ENCODE measurements at places on chromosomes 13 and 19. TPM values are rescaled to one million over a fixed set of nuclear protein-coding genes. Genes with fewer than 3 reads are reported as not detected.

Gene LYPD5
- total RNA-seq: 0.20 TPM

Gene KLK13
- not detected for total RNA-seq

Gene ATP4B
- not detected for total RNA-seq

Gene BEST2
- total RNA-seq: not detected

Gene FUZ
- total RNA-seq: 21.3 TPM

Gene PLPPR3
- total RNA-seq: not detected

Gene NLRP7
- not detected for total RNA-seq

Gene OR7G3
- not detected for total RNA-seq

Gene BST2
- total RNA-seq: 52.2 TPM

Gene ADGRE1
- total RNA-seq: 3.6 TPM

Gene CPB2
- 0.29 TPM for total RNA-seq

Gene SIGLEC5
- not detected for total RNA-seq

Gene SMIM44
- not detected for total RNA-seq

Gene SLC15A1
- total RNA-seq: 0.10 TPM

Gene MYH14
- 0.23 TPM for total RNA-seq

Gene CRX
- not detected for total RNA-seq

Gene LILRA6
- 0.43 TPM for total RNA-seq

DNA sequence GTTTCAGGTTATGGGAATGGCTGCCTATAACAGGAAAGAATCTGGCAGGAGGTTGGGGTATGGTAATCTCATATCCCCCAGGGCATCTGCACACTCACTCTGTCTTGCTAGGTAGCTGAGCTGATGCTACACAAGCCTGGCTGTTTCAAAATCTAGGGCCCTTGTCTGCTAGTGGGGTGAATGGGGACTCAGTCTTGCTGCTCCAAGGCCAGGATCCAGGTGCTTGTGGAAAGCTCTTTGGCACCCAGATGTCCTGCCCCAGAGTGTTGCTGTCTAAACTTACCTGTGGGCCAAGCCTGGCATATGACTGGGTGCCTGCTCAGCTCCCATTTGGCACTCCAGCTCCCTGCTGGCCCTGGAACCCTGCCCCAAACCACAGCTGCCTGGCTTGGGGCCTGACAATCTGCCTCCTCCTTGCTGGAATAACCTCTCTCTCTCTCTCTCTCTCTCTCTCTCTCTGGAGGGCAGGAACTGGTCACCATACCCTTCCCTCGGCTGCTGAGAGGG is 158.1 kb upstream of the TSC22D1 start:
- no peaks in the 10 kb centered on the region for H3K4me1 ChIP-seq
- no peaks in the 10 kb centered on the region for H3K36me3 ChIP-seq
- H3K4me3 ChIP-seq: no peak overlapping the region
- no peak for DNase-seq

GRCh38 chr13:105428811-105429210 is 1106.7 kb downstream of the EFNB2 start:
- H3K36me3 ChIP-seq: no peaks in the 10 kb centered on the region
- H3K4me1 ChIP-seq: no peaks in the 10 kb centered on the region
- DNase-seq: no peak
- no peaks in the 10 kb centered on the region for H3K27me3 ChIP-seq

GRCh38 chr19:41261474-41262190 is 2.5 kb upstream of the HNRNPUL1 start:
- DNase-seq: no peak
- H3K27ac ChIP-seq: peak overlapping the region; percentile 98
- H3K27me3 ChIP-seq: no peaks in the 10 kb centered on the region
- H3K4me1 ChIP-seq: peaks cover 7% of the 10 kb centered on the region
- H3K36me3 ChIP-seq: no peaks in the 10 kb centered on the region
- no peak overlapping the region for H3K4me3 ChIP-seq

DNA sequence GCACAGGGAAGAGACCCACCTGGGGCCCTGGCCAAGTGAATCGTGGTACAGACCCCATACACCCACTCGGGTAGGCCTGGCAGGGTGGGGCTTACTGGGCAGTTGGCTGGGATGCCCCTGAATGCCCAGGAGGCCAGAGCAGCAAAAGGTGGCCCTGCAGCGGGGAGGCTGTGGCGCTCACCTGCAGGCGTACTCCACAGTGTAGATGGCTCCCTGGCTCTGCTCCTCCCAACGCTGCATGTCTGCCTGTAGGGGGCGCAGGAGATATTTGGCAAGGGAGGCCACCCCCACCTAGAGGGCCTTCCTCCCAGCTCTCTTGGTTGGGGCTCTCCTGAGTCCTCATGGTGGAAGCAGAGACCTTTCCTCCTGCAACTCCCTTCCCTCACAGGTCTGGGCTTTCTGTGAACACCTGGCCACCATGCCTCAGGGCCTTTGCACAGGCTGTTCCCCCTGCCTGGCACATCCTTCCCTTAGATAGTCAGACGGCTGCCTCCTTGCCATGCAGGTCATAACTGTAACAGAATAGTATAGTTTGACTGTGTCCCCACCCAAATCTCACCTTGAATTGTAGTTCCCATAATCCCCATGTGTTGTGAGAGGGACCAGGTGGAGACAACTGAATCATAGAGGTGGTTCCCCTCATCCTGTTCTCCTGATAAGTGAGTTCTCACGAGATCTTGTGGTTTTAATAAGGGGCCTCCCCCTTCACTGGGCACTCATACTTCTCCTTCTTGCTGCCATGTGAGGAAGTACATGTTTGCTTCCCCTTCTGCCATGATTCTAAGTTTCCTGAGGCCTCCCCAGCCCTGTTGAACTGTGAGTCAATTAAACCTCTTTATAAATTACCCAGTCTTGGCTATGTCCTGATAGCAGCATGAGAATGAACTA is 5.9 kb downstream of the BORCS8 start:
- H3K4me1 ChIP-seq: peaks cover 6% of the 10 kb centered on the region
- peak; percentile 47 for DNase-seq
- H3K27me3 ChIP-seq: no peaks in the 10 kb centered on the region
- no peak overlapping the region for H3K27ac ChIP-seq
- H3K4me3 ChIP-seq: no peak overlapping the region
- peaks cover 29% of the 10 kb centered on the region for H3K36me3 ChIP-seq

- H3K36me3 ChIP-seq: no peaks in the 10 kb centered on the region
- no peak for DNase-seq
- H3K27ac ChIP-seq: no peak overlapping the region
- H3K4me3 ChIP-seq: no peak overlapping the region
- peaks cover 3% of the 10 kb centered on the region for H3K4me1 ChIP-seq
- peaks cover 14% of the 10 kb centered on the region for H3K27me3 ChIP-seq
Measured at GRCh38 chr13:21638319-21639282, 32.3 kb upstream of the FGF9 start.

GRCh38 chr13:98022210-98022609 is 68.7 kb downstream of the IPO5 start:
- no peak overlapping the region for H3K4me3 ChIP-seq
- no peaks in the 10 kb centered on the region for H3K4me1 ChIP-seq
- DNase-seq: no peak
- H3K36me3 ChIP-seq: peaks cover 51% of the 10 kb centered on the region
- no peak overlapping the region for H3K27ac ChIP-seq

DNA sequence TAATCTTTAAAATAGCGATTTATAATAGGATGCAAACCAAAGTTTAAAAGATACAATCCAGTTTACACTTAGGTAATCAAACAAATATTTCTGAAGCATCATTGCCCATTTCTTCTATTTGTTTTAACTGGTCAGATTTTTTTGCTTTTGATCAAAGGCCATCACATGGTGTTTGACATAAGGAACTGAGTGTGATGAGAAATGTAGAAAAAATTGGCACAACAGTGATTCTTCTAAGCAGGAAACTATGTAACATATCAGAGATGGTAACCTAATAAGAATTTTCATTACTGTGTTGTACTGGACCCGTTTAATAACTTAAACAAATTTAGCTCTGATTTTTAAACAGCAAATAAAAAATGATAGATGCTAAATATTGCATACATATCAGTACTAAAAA is 644.7 kb upstream of the KLF12 start:
- DNase-seq: no peak
- no peak overlapping the region for H3K27ac ChIP-seq
- H3K27me3 ChIP-seq: no peaks in the 10 kb centered on the region
- H3K4me3 ChIP-seq: no peak overlapping the region
- no peaks in the 10 kb centered on the region for H3K36me3 ChIP-seq

DNA sequence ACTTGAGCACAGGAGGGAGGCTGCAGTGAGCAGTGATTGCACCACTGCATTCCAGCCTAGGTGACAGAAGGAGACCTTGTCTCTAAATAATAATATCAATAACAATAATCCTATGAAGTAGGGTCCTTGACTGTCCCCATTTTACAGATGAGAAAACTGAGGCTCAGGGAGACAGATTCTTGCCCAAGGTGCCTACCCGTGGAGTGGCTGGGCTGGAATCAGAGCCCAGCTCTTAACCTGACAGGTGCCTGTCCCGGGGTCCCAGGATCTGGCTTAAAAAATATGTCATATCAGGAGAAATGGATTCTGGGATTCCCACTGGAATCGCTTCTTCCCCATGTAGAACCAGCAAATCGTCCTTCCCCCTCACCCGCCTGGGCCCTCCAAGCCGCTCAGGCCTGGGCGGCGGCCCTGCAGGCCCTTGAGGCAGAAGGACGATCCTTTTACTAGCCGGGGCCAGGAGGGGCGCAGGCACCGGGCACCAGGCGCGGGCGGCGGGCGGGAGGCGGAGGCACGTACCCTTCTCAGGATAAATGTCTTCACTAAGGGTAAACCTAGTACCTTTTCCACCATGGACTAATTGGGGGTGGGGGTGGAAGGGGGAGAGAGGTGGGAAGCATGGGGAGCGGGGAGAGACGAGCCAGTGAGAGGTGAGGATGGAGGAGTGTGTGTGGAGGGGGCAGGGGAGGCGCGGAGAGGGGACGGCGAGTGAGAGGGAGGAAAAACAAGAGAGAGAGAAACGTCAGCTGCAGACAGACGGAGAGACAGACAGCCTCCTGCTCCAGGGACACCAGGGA is 60.6 kb downstream of the COLGALT1 start:
- no peaks in the 10 kb centered on the region for H3K4me1 ChIP-seq
- H3K27ac ChIP-seq: no peak overlapping the region
- H3K27me3 ChIP-seq: no peaks in the 10 kb centered on the region
- H3K4me3 ChIP-seq: no peak overlapping the region

- no peak overlapping the region for H3K27ac ChIP-seq
- no peak overlapping the region for H3K4me3 ChIP-seq
- H3K4me1 ChIP-seq: peaks cover 26% of the 10 kb centered on the region
- H3K36me3 ChIP-seq: no peaks in the 10 kb centered on the region
- DNase-seq: no peak
- no peaks in the 10 kb centered on the region for H3K27me3 ChIP-seq
Measured at GRCh38 chr19:14146789-14147216, 10.4 kb upstream of the ASF1B start.

GRCh38 chr13:75425216-75426009 is 56.6 kb downstream of the TBC1D4 start:
- H3K36me3 ChIP-seq: no peaks in the 10 kb centered on the region
- H3K4me1 ChIP-seq: no peaks in the 10 kb centered on the region
- no peak for DNase-seq
- H3K27me3 ChIP-seq: peaks cover 5% of the 10 kb centered on the region
- no peak overlapping the region for H3K27ac ChIP-seq

GRCh38 chr19:34806976-34807860 is 34.2 kb upstream of the ZNF599 start:
- H3K4me3 ChIP-seq: no peak overlapping the region
- no peaks in the 10 kb centered on the region for H3K4me1 ChIP-seq
- no peaks in the 10 kb centered on the region for H3K36me3 ChIP-seq
- H3K27ac ChIP-seq: no peak overlapping the region

GRCh38 chr13:93378184-93378583 is 151.6 kb downstream of the GPC6 start:
- no peaks in the 10 kb centered on the region for H3K36me3 ChIP-seq
- no peak for DNase-seq
- H3K4me1 ChIP-seq: no peaks in the 10 kb centered on the region
- no peaks in the 10 kb centered on the region for H3K27me3 ChIP-seq
- no peak overlapping the region for H3K4me3 ChIP-seq

DNA sequence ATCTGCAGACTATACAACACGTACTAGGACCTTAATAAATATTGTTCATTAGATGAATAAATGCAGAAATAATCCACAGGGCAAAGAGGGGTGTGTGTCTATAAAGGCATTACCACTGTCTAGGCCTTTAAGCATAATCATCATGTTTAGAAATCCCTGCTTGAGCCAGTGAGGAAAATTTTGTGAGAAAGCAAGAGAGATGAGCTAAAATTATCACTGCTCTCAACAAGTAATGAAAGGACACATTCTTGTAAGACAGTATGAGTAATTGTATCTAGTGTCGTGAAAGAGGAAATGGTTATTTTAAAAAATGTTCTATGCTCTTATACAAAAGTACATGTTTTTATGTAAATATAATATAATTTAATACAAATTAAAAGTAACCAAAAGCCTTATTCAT is 1699.4 kb downstream of the PCDH9 start:
- no peak overlapping the region for H3K4me3 ChIP-seq
- no peaks in the 10 kb centered on the region for H3K36me3 ChIP-seq
- DNase-seq: no peak
- H3K4me1 ChIP-seq: no peaks in the 10 kb centered on the region
- no peaks in the 10 kb centered on the region for H3K27me3 ChIP-seq

DNA sequence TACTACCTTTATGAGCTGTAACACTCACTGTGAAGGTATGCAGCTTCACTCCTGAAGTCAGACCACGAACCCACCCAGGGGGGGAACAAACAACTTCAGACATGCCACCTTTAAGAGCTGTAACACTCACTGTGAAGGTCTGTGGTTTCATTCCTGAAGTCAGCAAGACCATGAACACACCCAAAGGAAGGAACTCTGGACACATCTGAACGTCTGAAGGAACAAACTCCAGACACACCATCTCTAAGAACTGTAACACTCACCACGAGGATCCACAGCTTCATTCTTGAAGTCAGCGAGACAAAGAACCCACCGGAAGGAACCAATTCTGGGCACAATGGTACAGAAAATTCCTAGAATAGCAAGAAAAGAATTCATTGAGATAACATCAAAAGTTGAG is 1796.5 kb upstream of the MIR17HG start:
- H3K4me1 ChIP-seq: no peaks in the 10 kb centered on the region
- H3K36me3 ChIP-seq: no peaks in the 10 kb centered on the region
- H3K4me3 ChIP-seq: no peak overlapping the region
- no peak for DNase-seq

- H3K4me1 ChIP-seq: peaks cover 71% of the 10 kb centered on the region
- H3K36me3 ChIP-seq: peaks cover 5% of the 10 kb centered on the region
- H3K27ac ChIP-seq: peak overlapping the region; percentile 67
- H3K27me3 ChIP-seq: no peaks in the 10 kb centered on the region
- H3K4me3 ChIP-seq: peak overlapping the region; percentile 99
Measured at GRCh38 chr19:1066251-1066747, 668 bp upstream of the ARHGAP45 start.

- H3K27ac ChIP-seq: no peak overlapping the region
- no peak overlapping the region for H3K4me3 ChIP-seq
- DNase-seq: no peak
Measured at GRCh38 chr13:75308222-75308621, 173.7 kb downstream of the TBC1D4 start.
